ENCODE measurements at places on chromosomes 3 and 15.
A peak's percentile ranks its signal among the peaks of the same experiment; 100 is the strongest.

DNA sequence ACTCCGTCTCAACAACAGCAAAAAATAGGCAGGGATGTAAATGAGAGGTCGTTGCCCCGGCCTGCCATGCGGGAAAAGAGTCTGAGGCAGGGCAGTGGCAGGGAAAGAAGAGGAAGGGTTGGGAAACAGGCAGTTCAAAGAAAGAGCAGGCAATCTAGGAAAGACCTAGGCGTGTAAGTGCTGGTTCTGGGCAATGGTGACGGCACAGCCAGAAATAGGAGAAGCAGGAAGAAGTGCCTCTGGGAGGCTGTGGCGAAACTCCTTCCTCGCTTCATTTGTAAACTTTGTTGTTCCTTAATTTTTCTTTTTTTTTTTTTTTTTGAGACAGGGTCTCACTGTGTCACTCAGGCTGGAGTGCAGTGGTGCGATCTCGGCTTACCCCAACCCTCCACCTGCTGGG lies 4.3 kb downstream of the SLC51A start:
- DNase-seq: peak; percentile 55

- DNase-seq: no peak
Observed at GRCh38 chr3:139280027-139280671, 63.7 kb upstream of the MRPS22 start.

DNA sequence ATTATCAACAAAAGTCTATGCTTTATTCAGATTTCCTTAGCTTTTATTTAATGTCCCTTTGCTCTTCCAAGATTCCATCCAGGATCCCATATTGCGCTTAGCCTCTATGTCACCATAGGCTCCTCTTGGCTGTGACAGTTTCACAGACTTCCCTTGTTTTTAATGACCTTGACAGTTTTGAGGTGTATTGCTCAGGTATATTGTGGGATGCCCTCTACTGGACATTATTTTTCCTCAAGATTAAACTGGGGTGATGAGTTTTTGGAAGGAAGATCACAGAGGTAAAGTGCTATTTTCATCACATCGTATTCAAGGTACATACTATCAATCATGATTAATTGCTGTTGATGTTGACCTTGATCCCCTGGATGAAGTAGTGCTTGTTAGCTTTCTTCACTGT lies 99.1 kb upstream of the SMAD3 start:
- DNase-seq: no peak

DNA sequence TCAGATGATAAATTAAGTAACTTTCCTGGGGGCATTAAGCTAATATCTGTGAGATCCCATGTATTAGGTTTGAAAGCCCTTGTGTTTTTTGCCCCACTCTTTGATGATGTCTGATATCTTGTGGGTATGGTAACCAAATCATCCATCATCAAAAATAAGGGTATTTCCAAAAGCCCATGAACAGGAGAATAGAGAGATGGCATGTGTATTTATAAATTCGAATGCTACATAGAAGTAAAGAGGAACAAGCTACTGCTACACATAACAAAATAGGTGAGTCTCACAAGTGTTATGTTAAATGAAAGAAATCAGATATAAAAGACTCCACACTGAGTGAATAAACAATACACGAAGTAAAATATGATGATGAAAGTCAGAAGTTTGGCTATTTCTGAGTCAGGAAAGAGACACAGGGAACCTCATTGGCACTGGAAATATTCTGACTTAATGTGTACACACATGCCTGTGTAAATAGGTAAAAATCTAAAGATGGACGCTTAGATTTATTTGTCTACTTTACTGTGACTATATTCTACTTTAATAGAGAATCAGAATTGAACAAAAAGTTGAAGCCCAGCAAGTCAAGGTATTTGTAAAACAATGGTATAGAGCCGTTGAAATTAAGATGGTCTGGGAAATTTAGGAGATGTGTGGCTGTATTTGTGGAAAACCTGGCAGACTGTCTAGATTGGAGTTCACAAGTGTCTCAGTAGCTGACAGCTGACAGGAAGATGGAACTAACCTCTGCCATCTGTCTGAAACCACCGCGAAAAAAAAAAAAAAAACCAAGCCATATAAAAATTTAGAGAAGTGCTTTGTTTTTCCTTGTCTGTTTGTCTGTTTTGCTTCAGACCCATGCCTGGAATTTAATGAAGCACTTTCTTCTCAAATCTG lies 111.0 kb upstream of the TGFBR2 start:
- no peak for DNase-seq

DNA sequence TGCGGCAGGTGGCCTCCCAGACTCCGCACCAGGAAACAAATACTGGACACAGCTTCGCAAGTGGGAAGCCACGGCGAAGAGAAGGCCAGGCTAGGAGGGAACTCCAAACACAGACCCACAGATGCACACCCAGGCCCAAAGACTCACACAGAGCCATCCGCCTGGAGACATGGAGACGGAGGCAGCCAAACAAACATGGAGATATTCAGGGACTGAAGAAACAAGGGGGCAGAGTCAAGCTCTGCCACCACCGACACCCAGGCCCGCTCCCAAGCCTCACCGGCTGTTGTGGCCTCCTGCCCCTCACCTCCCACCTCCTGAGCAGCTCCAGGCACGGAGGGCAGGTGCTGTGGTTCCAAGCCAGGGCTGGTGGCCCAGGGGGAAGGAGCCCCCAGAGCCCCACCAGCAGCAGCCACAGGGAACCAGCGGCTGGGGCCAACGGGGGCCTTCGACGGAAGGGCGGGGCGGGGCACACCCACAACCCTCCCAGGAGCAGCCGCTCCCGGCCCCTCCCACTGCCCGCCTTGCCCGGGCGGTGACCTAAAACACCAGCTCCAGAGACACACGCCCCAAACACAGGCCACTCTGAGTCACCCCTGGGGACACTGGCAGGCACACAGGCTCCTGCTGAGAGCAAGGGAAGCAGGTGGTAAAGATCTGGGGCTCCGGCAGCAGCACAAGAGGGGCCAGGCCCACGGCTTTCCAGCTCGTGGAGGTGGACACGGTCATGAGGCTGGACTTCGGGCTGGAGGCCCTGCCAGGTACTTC lies 31.9 kb downstream of the TNK2 start:
- no peak for DNase-seq

DNA sequence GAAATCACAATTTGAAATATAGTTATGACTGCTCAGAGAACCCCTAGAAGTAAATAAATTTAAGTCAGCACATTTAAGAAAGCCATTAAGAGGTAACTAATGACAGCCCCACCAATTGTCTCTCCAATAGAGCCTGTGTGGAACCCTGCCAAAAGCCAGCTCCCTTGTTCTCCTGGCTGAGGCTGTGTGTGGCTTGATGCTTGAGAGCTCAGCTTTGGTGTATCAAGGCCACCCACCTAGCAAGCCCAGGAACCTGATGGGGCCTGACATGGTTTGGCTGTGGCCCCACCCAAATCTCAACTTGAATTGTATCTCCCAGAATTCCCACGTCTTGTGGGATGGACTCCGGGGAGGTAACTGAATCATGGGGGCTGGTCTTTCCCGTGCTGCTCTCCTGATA lies 106.9 kb downstream of the LRRN1 start:
- DNase-seq: no peak

DNA sequence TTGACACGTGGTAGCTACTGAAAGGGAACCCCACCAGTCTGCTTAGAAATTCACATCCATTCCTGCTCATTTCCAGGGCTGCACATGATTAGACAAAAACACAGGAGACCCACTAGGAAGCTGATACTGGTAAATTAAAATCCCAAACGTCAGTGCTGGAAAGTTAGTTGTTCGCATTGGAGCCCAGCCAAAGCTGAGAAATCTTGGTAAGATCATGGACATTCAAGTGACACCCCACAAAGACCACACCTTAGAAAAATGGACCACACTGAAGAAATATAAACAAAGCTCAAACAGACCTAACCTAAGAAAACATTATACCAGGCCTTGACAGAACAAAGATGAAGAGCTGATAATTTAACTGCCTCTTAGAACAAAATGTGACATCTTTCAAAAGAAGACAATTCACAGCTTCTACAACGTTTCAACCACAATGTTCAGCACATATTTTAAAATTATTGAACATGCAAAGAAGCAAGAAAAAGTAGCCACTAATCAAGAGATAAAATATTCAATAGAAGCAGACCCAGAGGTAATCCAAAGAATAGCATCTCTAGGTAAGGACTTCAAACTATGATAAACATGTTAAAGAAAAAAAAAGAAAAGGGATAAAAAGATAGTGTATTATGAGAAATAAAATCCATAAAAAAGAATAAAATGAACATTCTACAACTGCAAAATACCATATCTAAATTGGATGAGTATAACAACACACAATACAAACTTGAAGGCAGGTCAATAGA lies 20.4 kb downstream of the RAD18 start:
- no peak for DNase-seq

DNA sequence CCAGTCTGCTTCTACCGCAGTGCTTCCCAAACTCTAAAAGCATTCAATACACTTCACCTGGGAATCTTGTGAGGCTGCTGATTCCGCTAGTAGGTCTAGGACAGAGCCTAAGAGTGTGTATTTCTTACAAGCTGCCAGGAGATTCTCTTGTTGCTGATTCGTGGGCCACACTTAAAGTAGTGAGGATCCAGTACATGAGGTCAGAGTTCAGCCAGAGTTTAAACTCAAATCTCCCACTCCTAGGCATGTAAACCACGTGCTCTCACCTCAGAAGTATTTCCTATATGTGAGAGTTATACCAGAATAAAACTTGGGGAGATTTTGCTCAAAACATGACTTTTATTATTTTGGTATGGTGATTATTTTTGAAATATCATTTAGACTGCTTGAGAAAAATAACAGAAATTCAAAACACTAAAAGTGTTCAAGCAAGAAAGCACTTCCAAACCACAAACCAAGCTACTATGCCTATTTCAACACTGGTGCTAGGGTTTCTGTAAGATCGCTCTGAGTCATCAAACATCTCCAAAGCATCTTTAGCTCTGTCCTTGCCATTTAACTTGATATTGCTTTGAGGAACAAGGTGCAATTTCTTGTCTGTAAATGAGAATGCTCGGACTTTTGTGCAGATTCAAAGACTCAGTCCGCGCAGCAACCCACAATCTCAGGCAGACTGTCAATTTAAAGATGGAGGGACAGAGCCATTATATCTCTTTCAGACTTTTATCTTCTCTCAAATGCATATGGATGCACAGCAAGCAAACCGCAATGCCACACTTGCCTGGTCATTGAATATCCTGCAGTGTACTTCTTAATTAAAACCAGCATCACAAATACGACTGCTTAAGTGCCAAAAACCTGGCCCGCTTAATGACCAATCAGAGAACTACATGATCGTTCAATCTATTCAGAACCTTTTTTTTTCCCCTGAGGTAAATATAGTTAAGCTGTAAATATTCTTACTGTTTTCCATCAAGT lies 59.8 kb downstream of the AGTR1 start:
- DNase-seq: no peak

DNA sequence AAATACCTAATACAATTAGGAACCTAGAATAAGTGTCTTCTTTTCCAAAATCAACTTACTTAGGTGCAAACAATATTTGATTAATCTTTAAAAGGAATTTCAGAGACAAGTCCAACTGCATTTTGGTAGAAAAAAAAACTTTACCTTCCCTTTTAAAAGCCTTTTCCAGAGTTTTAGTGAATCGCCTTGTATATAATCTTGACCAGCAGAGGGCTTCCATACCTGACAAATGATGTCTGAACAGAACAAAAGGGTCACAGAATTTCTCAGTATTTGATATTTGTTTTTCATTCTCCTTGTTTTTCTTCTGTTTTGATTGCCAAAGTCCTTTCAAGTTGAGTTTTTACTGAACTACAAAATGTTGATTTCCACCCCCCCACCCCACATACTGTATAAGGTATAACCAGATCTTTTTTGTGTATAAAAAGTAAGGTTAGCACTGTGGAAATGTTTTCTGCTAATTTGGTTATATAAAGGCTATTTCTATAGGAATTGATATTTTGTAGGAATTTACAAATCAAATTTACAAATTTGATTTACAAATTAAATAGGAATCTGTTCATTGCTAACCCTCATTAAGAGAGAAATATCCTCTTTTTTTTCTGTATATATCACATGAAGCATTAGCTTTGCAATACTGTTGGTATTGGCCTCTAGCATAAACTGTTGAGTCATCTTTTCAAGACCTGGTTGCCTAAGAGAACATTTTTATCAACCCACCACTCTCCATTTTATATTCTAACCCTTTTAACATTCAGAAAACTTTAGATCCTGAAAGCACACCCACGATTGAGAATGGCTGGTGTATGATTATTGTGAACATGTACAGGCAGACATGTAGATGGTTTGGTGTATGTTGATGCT lies 464.1 kb upstream of the RARB start:
- DNase-seq: no peak

- DNase-seq: no peak
Observed at GRCh38 chr3:48084170-48084569, 68.0 kb upstream of the MAP4 start.

DNA sequence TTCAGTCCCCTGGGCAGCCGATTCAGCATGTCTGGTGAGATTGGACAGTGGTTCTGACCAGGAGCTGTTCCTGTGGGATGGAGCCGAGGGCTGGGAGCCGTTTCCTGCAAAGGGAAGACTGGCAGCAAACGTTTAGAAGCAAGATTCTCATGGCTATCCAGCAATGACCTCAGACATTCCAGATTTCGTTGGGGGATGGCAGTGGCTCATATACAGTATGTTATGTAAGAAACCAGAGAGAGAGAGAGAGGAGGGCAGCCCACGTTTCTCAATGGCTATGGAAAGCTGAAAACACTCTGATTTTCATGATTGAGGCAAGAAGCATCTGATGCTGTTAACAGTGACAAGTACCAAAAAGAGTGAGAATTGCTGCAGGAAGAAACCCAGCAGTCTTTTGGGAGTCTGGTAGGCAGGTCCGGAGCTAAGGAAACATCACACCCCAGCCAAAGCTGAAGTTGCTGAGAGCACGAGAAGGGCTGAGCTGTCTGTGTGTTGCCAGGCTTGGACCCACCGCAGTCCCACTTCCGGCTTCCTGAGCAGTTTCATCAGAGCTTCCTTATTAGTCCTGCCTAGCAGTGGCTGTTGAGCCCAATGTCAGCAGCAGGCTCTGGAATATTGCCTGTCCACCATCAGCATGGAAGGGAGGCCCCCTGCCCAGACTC lies 25.6 kb upstream of the VPS8 start:
- peak; percentile 25 for DNase-seq

GRCh38 chr3:98114264-98114663 lies 16.3 kb upstream of the OR5H1 start:
- DNase-seq: no peak

GRCh38 chr3:104939196-104939595 lies 427.5 kb upstream of the ALCAM start:
- DNase-seq: no peak

GRCh38 chr15:79091204-79091867 lies 756 bp upstream of the RASGRF1 start:
- DNase-seq: no peak
